ENCODE measurements at places on chromosomes 4 and X.

DNA sequence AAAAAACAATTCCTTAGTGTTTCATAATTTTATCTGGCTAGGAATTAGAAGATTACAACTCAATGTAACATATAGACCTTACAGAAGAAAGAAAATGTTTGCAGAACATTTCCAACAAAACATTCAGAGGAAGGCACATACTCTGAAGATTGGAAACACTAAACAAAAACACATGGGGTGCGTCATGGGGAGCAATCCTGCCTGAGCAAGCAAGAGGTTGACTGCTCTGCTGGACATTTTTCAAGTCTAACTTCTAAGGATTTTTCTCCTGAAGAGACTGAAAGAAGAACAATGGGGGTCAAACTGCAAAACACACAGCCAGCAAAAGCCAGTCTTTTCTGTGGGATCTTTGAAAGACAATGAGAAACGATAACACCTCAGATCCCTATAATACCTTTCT lies 182.8 kb downstream of the GUCY2F start:
- no peak for DNase-seq

DNA sequence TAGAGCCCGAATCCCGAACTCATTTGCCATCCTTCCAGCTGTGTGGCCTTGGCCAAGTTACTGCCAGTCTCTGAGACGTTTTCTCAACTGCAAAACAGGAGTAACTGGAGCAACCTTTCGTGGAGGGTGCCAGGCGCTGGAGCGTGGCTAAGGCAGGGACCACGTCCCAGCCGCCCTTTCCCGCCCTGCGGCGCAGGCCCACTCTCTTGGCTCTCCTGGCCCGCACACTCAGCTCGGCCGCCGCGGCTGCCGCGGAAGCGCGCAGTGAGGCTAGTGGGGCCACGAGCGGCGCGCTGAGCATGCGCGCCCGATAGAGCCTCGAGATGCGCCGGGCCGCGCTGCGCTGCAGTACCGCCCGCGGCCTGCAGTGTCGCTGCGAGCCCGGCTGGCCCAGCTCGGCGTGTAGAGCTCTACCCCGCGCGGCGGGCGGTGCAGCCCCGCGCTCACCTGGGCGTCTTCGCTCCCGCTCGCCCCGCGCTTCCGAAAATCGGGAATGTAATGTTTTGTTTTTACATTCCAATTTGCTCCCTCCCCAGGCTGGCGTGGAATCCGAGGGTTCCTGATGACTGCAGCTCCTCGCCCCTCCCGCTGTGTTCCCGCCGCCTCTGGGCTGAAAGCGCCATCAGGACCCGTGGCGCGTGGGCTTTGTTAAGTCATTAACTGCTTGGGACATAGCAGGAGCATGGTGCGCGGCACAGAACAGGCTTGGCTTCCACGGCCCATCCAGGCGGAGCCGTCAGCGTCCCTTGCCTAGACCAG lies 4.0 kb upstream of the ZNF518B start:
- DNase-seq = no peak

- DNase-seq = no peak
Measured at GRCh38 chr4:988726-989721, 2.2 kb downstream of the IDUA start.

DNA sequence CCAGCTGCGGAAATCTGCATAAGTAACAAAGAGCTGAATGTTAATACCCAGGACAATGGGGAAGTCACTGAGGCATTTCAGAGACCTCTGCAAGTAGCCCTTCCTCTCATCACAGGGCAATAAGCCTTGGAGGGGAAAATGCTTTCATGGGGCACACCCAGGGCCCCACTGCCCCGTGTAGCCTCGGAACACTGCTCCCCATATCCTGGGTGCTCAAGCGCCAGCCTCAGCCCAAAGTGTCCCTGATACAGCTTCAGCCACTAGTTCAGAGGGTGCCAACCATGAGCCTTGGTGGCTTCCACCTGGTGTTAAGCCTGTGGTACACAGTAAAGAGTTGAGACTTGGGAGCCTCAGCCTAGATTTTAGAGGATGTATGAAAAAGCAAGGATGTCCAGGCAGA lies 402.8 kb upstream of the CXorf51A start:
- no peak for DNase-seq

DNA sequence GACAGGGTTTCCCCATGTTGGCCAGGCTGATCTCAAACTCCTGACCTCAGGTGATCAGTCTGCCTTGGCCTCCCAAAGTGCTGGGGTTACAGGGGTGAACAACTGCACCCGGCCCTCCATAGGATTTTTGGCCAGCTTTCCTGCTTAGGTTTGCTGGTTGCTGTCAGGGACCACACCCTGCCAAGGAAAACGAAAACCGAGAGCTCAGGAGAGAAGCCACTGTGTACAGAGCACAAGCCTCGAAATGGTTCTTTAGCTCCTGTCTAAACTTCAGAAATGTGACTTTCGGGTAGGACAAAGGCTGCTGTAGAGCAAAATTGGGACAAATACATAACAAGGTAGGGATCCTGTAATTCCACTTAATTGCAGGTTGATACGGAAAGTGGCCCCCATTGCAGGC lies 146.3 kb upstream of the ATP6AP2 start:
- DNase-seq = no peak

- no peak for DNase-seq
Measured at GRCh38 chrX:21412883-21413282, 38.7 kb downstream of the CNKSR2 start.

DNA sequence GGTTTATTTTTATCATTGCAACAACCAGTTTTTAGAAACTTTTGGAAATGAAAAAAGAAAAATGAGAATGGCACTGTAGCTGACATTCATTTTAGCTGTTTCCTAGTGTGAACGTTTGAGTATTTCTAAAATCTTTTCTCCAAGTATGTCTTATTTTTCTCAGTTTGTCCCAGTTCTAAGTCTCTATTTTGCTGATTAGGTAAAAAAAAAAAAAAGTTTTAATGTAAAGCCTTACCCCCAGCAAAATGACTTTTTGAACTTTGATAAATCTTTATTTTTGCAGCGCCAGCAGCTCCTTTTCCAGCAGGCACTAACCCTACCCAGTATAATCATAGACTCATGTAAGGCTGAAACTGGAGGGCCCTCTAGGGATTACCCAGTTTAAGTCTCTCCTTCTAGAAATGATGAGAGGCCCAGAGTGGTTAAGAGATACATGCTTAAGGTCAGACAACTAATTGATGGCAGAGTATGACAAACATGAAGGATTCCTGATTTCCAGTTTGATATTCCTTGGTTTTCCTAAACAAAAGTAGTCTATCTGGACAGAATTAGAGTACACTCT lies 84.3 kb upstream of the SLC4A4 start:
- DNase-seq = no peak

Data from SK-N-MC (cell line).